ENCODE measurements at places on chromosomes 5 and 9. TPM values are rescaled to one million over a fixed set of nuclear protein-coding genes. Genes with fewer than 3 reads are reported as not detected.
A peak's percentile ranks its signal among the peaks of the same experiment; 100 is the strongest.

PLPPR1 gene
- 0.29 TPM for total RNA-seq

GRCh38 chr9:133595910-133596309 is 13.3 kb downstream of the FAM163B start:
- DNase-seq: no peak

DNA sequence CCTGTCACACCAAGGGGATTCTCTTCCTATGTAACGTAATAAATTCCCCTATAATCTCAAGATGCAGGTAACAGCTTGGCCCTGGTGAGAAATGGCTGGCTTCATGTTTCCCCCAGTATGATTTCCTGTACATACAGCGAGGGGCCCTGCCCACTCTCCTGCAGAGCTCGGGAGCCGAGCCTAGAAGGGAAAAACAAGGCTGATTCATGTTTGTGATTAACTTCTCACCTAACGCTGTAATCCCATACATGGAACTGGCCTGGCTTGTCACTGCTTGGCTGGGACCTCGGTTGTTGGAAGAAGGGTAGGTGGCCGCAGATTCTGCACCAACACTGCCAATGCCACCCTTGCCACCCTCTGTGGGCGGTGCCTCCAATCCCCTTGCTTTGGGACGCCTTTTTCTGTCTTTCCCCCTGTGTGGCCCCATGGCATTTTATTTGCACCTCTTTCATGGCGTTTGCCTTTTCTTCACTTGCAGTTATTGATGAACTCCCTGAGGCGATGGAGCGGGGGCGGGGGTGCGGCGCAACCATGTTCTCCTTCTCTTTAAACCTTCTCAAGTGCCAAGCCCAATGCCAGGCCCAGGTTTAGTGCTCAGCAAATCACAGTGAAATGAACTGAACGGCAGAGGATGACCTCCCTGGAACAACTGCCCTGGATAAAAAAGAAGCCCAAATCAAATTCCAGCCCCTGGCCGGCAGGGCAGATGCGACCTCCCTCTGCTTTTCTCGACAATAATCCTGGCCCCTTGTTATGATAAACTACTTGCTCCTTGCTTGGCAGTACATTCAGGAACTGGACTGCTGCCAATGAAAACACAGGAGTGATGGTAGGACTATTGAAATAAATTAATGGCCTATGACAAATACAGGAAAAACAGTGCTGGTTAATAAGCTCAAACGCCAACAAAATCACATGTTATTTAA is 108.1 kb downstream of the TMEM174 start:
- DNase-seq: peak; percentile 73

CARTPT gene
- 0.23 TPM for total RNA-seq

IFNA2 gene
- total RNA-seq: not detected

GRCh38 chr5:67105270-67105669 is 91.3 kb downstream of the CD180 start:
- no peak for DNase-seq

DNA sequence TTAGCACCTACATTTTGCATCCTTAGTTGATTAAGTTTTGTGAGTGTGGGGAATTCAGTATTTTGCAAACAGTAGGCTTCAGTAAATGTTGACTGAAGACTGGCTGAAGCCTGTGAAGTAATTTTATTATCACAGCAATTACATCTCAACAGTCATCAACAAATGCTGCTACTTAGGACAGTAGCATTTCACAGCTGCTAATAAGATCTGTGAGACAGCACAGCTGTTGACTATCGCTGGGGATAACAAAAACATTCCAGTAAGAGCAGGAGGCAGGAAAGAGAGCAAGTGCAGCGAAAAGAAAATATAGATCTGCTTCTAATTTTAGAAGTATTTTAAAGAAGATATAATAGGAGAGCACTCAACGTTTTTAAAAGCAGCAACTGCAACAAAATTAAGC is 117.3 kb upstream of the FGF10 start:
- no peak for DNase-seq

- DNase-seq: no peak
Observed at GRCh38 chr5:19977099-19977498, 10.9 kb downstream of the CDH18 start.

DNA sequence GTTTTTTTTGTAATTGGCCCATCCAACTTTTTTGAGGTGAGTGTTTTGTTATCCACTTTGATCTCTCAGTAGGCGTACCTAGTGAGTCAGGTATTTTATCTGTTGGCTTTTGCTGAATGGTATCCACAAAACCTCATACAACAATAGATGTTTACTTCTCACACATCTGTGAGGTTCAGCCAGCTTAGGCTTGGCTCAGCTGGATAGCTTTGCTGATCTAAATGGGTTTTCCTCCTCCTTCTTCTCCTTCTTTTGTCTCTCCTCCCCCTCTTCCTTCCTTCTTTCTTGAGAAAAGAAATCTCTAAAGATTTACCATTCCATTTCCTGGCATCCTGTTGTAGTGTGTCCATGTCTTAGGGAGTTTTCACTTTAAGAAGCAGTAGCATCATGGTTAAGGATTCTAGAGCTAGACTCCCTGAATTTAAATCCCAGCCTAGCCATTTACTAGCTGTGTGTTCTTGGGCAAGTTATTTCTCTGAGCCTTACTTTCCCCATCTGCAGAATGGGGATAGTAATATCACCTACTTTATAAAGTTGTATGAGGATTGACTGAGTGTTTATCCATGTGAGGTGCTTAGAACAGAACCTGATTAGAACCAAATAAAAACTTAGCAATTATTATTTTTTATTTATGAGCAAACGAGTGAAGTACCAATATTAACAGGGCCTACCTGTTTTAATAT is 126.3 kb downstream of the ARHGAP26 start:
- no peak for DNase-seq

GRCh38 chr9:92545002-92545510 is 9.3 kb upstream of the ECM2 start:
- no peak for DNase-seq

DNA sequence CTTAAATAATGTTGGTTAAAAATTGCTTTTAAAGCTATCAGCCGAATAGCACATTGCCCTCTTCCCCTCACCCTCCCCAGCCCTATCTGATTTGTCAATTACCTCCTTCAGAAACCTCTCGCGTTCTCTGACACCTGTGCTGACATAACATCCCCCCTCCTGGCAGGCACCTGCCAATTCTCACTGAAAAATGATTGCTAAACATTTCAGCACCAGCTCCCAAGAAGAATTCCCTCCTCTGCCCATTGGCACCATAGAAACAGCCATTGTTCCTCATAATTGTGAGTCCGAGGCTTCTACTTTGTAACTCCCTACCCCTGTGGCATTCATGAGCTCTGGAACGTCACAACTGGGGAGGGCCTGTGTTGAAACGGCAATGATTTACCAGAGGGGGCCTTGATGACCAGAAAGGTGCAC is 20.2 kb downstream of the CDH6 start:
- no peak for DNase-seq

REEP2 gene
- total RNA-seq: 7.6 TPM

SHOC1 gene
- not detected for total RNA-seq

Measured in mucosa of gallbladder (tissue), 1 donor.